ENCODE measurements at places on chromosomes 12 and 14. TPM values are rescaled to one million over a fixed set of nuclear protein-coding genes. Genes with fewer than 3 reads are reported as not detected.
A peak's percentile ranks its signal among the peaks of the same experiment; 100 is the strongest.

Gene SYCP3
- 0.05 TPM for total RNA-seq

Gene RASSF9
- total RNA-seq, result not detected

GRCh38 chr14:81471062-81471461, 62.6 kb downstream of the SEL1L start:
- H3K36me3 ChIP-seq, result peaks cover under 1% of the 10 kb centered on the region
- peak overlapping the region; percentile 97 for H3K27ac ChIP-seq
- peaks cover 54% of the 10 kb centered on the region for H3K4me1 ChIP-seq
- peak overlapping the region; percentile 36 for H3K4me3 ChIP-seq
- no peak for DNase-seq

DNA sequence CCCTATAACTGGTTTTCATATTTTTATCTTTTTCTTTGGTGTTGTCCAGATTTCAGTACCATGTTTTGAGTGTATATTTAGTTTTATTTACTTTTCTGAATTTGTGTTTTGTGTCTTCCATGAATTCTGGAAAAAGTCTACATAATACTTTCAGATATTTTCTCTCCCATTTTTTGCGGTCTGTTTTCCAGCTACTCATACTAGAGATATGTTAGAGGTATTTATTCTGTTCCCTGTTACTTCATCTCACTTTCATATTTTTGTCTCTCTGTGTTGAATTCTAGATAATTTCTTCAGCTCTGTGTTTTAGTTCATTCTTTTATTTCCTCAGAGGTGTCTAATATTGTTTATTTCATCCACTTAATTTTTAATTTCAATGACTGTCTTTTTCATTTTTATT, 74.2 kb downstream of the IFT81 start:
- DNase-seq, result no peak
- no peak overlapping the region for H3K27ac ChIP-seq
- no peaks in the 10 kb centered on the region for H3K36me3 ChIP-seq
- no peak overlapping the region for H3K4me3 ChIP-seq
- H3K4me1 ChIP-seq, result peaks cover 11% of the 10 kb centered on the region
- no peaks in the 10 kb centered on the region for H3K27me3 ChIP-seq

DNA sequence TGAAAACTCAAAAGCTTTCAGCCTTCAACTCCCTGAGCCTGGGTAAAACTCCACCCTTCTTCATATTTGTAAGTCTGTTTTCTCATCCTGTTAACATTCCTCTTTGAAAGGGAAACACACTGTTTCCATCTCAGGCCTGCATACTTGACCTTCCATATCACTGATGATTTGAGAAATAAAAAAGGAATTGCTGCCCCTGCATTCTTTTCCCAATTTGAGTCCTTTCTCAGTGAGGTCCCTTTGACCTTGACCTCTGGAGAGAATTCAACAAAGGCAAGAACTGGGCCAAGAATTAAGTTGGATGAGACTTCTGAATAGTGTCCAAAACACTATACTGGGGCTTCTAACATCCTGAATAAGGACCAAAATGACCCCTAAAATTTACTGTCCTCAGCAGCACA, 108.0 kb downstream of the AEBP2 start:
- H3K27me3 ChIP-seq, result no peaks in the 10 kb centered on the region
- H3K4me3 ChIP-seq, result no peak overlapping the region
- H3K27ac ChIP-seq, result no peak overlapping the region
- DNase-seq, result no peak
- H3K4me1 ChIP-seq, result peaks cover 3% of the 10 kb centered on the region

DNA sequence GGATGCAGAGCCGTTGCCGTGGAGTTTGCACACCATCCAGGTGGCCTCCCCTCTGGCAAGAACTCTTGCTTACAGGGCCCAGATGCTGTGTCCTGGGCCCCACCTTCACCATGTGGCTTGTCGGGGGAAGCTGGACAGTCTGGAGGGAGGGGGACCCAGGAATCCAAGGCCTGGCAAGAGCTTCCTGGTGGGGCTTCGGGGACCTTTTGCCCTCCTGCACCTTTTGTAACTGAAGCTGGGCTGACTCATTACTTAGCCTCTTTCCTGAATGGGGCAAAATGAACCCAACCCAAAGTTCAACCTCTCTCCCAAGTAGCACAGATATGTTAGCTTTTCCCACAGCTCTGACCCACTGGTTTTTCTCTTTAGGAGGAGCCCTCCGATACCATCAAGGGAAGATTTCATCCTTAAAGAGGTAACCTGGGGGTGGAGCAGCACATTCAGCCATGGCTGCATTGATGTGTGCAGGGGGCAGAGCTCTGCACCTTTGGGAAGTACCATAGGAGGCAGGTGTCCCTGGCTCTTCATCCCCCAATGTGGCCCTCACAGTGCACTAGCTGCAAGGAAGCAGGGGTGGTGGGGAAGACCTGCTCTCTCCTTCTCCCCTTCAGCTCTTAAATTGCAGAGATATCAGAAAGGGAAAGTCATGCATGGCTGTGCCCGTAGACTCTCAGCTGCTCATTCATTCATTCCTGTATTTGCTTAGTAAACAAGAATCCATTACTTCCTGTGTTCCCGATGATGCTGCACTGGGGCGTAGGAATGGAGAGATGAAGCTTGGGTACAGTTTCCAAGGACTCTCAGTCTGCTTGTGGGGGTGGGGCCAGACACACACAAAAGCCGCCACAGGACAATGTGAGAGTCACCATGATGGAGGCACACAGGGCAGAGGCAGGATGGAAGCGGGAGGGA, 13.0 kb downstream of the MVK start:
- H3K27ac ChIP-seq, result no peak overlapping the region
- no peak overlapping the region for H3K4me3 ChIP-seq
- DNase-seq, result no peak
- H3K27me3 ChIP-seq, result no peaks in the 10 kb centered on the region
- no peaks in the 10 kb centered on the region for H3K4me1 ChIP-seq

DNA sequence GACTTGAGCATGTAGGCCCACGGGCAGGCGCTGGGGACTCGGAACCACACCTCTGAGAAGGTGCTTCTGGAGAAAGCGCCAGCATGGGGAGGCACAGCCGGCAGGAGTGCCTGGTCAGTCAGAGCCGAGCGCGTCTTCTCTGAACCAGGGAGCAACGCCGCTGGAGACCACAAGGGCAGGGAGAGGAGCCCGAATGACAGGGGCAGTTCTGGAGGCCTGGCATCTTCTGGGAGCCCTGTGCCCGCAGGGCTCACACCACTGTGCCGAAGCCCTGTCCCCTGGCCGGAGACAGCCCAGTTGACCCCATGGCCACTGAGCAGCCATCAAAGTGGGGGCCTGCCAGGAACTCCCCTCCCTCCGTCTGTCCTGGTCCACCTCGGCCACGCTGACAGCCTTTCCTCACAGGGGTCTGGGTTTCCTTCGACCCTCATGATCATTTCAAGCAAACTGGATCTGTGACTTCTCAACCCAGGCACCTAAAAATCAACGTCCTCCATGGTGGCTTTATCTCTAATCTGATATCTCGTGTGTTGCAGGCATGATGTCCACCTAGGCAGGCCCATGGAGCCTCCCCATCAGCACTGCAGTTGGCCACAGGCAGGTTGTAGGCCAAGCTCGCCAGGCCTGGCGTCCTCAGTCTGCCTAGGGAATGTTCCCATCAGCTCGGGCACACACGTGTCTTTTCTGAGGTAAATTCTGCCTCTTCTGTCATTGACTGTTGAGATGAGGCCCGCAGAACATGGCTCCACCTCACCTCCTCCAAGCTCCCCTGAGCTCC, 299.3 kb upstream of the RTL1 start:
- no peaks in the 10 kb centered on the region for H3K36me3 ChIP-seq
- no peaks in the 10 kb centered on the region for H3K4me1 ChIP-seq
- no peak for DNase-seq
- H3K27me3 ChIP-seq, result no peaks in the 10 kb centered on the region
- H3K4me3 ChIP-seq, result no peak overlapping the region

- H3K4me1 ChIP-seq, result no peaks in the 10 kb centered on the region
- no peak overlapping the region for H3K4me3 ChIP-seq
- no peak for DNase-seq
- no peaks in the 10 kb centered on the region for H3K27me3 ChIP-seq
- H3K36me3 ChIP-seq, result no peaks in the 10 kb centered on the region
- no peak overlapping the region for H3K27ac ChIP-seq
These were observed 8.8 kb upstream of the PEX5 start for GRCh38 chr12:7180685-7181084.

Gene MYO1A
- total RNA-seq, result 0.08 TPM

- no peaks in the 10 kb centered on the region for H3K27me3 ChIP-seq
- H3K36me3 ChIP-seq, result no peaks in the 10 kb centered on the region
- H3K4me1 ChIP-seq, result no peaks in the 10 kb centered on the region
- no peak overlapping the region for H3K27ac ChIP-seq
These were observed 73.4 kb downstream of the SLC38A4 start for GRCh38 chr12:46752396-46752795.

- no peaks in the 10 kb centered on the region for H3K36me3 ChIP-seq
- no peaks in the 10 kb centered on the region for H3K27me3 ChIP-seq
- no peak overlapping the region for H3K4me3 ChIP-seq
- H3K4me1 ChIP-seq, result no peaks in the 10 kb centered on the region
- no peak overlapping the region for H3K27ac ChIP-seq
- no peak for DNase-seq
These were observed 1562.4 kb upstream of the TMEM132C start for GRCh38 chr12:126704609-126705008.

Gene ETFBKMT
- total RNA-seq, result 1.4 TPM

- DNase-seq, result no peak
- no peaks in the 10 kb centered on the region for H3K27me3 ChIP-seq
- H3K4me3 ChIP-seq, result no peak overlapping the region
- no peak overlapping the region for H3K27ac ChIP-seq
- H3K36me3 ChIP-seq, result no peaks in the 10 kb centered on the region
These were observed 20.2 kb upstream of the AEBP2 start for GRCh38 chr12:19419086-19419485.

Gene RPGRIP1
- total RNA-seq, result not detected

Gene LMNTD1
- not detected for total RNA-seq

DNA sequence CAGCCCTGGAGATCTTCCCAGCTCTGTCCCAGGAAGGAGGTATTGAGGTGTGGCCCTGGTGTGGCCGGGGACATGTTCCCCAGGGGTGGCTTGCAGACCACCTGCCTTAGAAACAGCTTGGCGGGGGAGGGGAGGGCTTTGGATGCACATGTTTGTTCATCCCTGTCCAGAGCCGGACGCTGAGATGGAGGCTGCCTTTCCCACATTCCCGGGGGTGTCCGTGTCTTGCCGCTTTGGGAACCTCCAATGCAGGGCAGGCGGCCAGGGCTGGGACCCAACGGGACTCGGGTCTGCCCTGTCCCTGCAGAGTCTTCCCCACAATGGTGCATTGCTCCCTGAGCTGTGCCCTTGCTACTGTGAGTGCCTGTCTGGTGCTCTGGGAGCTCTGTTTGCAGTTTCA, 319.5 kb upstream of the SFSWAP start:
- no peaks in the 10 kb centered on the region for H3K27me3 ChIP-seq
- no peaks in the 10 kb centered on the region for H3K36me3 ChIP-seq
- H3K27ac ChIP-seq, result no peak overlapping the region
- no peak overlapping the region for H3K4me3 ChIP-seq
- H3K4me1 ChIP-seq, result no peaks in the 10 kb centered on the region
- DNase-seq, result no peak

DNA sequence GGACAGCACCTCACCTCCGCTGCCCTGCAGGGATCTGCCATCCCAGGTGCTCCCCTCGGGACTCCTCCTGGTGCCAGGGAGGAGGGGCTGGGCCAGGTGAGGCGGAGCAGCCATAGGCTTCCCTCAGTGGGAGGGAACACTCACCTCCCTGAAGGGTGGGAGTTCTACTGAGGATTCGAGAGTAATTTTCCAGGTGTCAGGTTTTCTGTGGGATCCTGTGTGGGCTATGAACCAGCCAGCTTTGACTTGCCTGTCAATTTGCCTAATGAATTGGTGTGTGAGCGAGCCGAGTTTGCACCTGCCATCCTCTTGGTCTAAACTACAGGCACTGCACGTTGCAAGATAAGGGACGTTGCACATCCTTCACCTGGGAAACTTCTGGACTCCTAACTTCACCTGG, 50.3 kb downstream of the NOC4L start:
- no peaks in the 10 kb centered on the region for H3K4me1 ChIP-seq
- no peaks in the 10 kb centered on the region for H3K36me3 ChIP-seq
- no peak overlapping the region for H3K4me3 ChIP-seq
- H3K27ac ChIP-seq, result no peak overlapping the region

DNA sequence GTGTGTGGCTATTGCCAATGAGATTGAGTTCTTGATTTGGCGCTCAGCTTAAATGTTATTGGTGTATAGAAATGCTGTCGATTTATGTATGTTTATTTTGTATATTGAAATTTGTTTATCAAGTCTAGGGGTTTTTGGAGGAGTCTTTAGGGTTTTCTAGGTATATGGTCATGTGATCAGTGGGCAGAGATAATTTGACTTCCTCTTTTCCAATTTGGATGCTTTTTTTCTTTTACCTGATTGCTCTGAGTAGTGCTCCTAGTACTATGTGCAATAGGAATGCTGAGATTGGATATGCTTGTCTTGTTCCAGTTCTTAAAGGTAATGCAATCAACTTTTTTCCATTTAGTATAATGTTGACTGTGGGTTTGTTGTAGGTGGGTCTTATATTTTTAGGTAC, 99.8 kb upstream of the PMCH start:
- H3K27me3 ChIP-seq, result no peaks in the 10 kb centered on the region
- H3K27ac ChIP-seq, result no peak overlapping the region
- H3K4me1 ChIP-seq, result no peaks in the 10 kb centered on the region
- no peak for DNase-seq
- no peaks in the 10 kb centered on the region for H3K36me3 ChIP-seq
- no peak overlapping the region for H3K4me3 ChIP-seq

DNA sequence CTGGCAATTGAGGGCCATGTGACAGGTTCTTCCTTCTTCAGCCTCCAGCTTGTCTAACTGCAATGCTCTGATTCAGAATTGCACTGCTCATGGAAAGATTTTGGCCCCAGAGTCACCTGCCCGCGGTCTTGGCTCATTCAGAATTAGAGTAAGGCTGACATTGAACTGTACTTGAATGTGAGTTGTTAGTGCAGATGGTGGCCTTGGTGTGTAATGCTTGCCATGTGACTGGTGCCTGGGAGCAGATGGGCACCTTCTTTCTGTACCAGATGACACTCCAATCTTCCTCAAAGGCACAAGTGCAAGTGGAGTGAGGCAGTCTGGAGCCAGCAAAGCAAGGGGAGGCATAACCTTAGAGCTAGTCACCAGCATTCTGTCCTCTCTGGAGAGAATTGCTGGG, 36.5 kb upstream of the ANO4 start:
- no peak for DNase-seq
- no peaks in the 10 kb centered on the region for H3K27me3 ChIP-seq
- H3K27ac ChIP-seq, result no peak overlapping the region

Gene ERP29
- 102 TPM for total RNA-seq

- H3K27ac ChIP-seq, result no peak overlapping the region
- H3K4me1 ChIP-seq, result no peaks in the 10 kb centered on the region
- DNase-seq, result no peak
- H3K36me3 ChIP-seq, result peaks cover 2% of the 10 kb centered on the region
These were observed 110.9 kb downstream of the SCAF11 start for GRCh38 chr12:45879363-45879895.
